ENCODE measurements at places on chromosomes 6 and 20. TPM values are rescaled to one million over a fixed set of nuclear protein-coding genes. Genes with fewer than 3 reads are reported as not detected.
A peak's percentile ranks its signal among the peaks of the same experiment; 100 is the strongest.

DNA sequence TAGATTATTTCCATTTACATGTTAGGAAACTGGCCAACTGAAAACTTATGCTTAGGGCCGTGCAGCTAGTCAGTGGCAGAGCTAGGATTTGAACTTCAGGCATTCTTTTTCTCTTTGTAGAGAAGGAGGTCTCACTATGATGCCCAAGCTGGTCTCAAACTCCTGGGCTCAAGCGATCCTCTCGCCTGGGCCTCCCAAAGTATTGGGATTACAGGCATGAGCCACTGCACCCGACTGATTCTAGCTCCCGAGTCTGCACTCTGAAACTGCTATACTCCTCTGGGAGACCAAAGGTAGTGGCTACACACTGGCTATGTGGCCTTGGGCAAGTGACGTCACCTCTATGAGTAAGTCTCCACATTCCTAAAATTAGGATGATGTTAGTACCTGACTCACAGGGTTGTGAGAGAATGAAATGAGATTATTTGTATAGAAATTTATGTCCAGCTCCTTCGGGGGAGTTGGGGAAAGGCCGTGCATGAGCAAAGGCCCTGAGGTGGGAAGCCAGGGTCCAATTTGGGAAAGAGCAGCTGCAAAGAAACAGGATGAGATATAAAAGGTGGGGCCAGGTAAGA lies 6.4 kb downstream of the PLTP start:
- no peak for DNase-seq

POM121L2 gene
- not detected for polyA plus RNA-seq

GRCh38 chr20:3563548-3564177 lies 92.8 kb downstream of the ATRN start:
- DNase-seq: peak; percentile 14

MAPK13 gene
- 34.6 TPM for polyA plus RNA-seq

CAGE1 gene
- polyA plus RNA-seq: 0.06 TPM

- DNase-seq: no peak
Observed at GRCh38 chr6:40340957-40341356, 246.2 kb downstream of the LRFN2 start.

DNA sequence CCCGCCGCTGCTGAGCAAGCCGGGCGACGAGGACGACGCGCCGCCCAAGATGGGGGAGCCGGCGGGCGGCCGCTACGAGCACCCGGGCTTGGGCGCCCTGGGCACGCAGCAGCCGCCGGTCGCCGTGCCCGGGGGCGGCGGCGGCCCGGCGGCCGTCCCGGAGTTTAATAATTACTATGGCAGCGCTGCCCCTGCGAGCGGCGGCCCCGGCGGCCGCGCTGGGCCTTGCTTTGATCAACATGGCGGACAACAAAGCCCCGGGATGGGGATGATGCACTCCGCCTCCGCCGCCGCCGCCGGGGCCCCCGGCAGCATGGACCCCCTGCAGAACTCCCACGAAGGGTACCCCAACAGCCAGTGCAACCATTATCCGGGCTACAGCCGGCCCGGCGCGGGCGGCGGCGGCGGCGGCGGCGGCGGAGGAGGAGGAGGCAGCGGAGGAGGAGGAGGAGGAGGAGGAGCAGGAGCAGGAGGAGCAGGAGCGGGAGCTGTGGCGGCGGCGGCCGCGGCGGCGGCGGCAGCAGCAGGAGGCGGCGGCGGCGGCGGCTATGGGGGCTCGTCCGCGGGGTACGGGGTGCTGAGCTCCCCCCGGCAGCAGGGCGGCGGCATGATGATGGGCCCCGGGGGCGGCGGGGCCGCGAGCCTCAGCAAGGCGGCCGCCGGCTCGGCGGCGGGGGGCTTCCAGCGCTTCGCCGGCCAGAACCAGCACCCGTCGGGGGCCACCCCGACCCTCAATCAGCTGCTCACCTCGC lies 1.5 kb downstream of the ARID1B start:
- DNase-seq: no peak

CFAP61 gene
- 2.8 TPM for polyA plus RNA-seq

- DNase-seq: no peak
Observed at GRCh38 chr6:112204350-112204706, 50.0 kb downstream of the LAMA4 start.

- DNase-seq: no peak
Observed at GRCh38 chr6:47464052-47464451, 13.5 kb upstream of the CD2AP start.

DNA sequence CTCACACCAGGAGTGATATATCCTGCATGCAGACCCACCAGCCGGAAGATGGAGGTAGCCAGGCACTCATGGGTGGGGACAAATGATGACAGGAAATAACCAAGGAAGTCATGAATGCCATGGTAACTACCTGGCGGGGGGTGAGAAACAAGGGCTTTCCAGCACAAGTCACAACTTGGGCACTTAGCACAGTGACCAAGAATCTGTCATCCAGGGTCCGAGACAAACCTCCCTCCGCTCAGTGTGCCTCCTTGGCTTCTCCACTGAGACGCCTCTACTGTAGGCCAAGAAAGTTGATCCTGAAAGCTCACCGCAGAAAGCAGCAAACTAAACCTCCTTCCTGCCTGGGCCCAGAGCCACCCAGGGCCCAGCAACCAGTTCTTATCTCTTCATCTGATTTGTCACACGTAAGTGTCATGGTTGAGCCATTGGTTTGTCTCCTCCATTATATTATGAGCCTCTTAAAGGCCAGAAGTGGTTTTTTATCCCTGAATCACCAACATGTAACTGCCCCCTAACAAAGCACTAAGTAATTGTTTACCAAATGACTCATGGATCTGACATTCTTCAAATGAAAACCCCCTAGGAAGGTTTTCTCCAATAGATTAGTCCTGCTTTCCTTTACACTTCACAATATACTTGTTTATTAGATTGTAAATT lies 84.3 kb upstream of the TAB2 start:
- no peak for DNase-seq

DNA sequence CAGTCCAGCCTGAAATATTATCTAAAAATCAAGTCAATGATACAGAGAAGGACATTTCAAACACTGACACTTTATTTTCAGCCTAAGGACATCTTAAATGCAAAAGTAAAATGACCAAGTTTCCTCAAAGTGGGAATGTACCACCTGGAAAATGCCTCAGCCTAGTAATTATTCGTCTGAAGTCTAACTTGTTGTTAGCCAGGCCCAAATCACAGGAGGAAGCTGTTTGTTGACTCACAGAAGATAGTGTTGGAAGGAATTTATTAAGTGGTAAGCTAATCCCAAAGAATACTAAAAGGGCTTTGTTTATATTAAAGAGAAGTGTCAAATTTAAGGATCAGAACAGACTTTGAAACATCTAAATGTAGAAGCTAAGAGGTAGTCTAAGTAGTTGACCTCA lies 2.5 kb downstream of the PDE7B start:
- no peak for DNase-seq

TREM1 gene
- polyA plus RNA-seq: not detected

DNA sequence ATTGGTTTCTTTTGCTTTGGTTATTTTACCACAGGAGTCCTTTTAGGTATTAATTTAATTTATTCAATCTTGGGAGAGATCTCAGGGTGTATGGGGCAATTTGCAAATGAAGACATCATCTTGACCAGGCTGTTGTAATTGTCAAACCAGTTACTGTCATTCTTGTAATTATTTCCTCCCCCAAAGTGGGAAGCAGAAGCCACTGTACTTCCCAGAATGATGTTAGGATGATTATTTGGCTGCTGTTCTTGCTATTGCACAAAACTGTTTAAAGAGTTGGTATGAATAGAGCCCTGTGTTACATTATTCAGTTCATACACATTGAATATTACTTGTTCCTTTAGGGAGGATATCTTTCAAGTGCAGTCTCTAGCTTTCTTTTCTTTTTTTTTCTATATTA lies 1.7 kb downstream of the TAAR6 start:
- DNase-seq: no peak
